GM06990 (cell line): ENCODE measurements at places on chromosomes 1 and 21.

DNA sequence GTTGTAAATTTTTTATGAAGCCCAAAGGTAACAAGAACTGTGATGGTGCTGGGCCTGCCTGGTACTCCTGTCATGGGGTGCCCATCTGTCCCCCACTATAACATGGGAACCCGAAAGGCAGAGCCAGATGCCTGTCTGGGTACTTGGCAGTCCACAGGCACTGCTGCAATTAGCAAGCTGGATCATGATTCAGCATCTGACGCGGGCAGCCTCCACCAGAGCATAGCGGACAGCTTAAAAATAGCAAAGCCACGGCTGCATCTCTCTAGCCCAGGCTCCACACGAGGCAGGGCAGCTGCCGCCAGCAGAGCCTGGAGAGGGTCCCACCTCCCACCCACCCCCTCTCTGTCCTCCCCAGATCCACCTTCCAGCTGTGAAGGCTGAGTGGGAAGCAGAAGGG, 22.9 kb downstream of the SUSD4 start:
- no peak for DNase-seq

GRCh38 chr1:29341936-29342335, 105.6 kb downstream of the PTPRU start:
- no peak for DNase-seq

DNA sequence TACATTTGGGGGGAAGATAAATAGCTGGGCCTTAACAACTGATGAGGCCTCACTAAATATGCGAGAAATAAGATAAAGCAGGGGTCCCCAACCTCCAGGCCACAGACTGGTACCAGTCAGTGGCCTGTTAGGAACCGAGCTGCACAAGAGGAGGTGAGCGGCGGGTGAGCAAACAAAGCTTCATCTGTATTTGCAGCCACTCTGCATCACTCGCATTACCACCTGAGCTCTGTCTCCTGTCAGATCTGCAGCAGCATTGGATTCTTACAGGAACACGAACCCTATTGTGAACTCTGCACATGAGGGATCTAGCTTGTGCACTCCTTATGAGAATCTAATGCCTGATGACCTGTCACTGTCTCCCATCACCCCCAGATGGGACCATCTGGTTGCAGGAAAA, 5.2 kb upstream of the PAXBP1 start:
- no peak for DNase-seq

- no peak for DNase-seq
These were observed 126.2 kb upstream of the SMYD2 start for GRCh38 chr1:214154596-214155292.

GRCh38 chr1:174243451-174244000, 84.2 kb downstream of the RABGAP1L start:
- DNase-seq = no peak

- DNase-seq = no peak
These were observed 17.7 kb downstream of the MECR start for GRCh38 chr1:29213055-29213454.

DNA sequence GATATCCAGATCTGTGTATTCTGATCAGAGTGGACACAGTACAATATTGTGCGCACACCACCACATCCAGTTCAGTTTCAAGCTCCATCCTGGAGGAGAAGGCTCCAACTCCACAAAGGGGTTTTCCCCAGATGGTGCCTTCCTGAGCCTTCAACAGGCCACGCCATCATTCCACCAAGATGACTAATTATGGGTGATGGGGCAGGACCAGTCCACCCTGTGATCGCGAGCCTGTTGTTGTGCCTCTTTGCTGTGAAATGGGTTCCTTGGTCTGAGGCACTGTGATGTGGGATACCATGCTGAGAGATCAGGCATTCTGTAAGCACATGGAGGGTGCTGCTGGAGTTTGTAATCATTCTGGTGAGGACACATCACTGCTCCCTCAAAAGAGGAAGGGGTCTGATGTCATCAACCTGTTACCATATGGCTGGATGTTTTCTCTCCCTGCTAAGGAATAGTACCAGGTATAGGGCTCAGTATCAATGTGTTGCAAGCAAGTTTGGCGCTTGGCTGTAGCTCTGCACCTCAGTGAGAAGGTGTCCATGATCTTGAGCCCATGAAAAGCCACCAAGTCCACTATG, 6.7 kb upstream of the SH2D2A start:
- no peak for DNase-seq

DNA sequence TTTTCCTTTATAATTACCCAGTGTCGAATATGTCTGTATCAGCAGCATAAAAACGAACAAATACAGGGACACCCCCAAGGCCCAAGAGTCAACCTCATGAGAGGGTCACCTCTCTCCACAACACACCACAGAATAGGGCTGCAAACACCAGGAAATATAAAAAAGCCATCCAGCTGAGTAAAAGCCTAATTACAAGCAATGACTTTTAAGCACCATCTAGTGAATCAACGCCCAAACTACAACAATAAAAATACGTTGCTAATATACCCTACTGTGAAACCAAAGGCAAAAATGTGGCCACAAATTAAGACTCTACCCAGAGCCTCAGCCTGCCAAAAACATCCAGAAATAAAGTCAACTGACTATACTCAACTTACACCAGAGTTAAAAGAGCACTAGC, 817.9 kb upstream of the NEGR1 start:
- no peak for DNase-seq

GRCh38 chr21:46081022-46081861, 16.7 kb upstream of the COL6A2 start:
- no peak for DNase-seq

DNA sequence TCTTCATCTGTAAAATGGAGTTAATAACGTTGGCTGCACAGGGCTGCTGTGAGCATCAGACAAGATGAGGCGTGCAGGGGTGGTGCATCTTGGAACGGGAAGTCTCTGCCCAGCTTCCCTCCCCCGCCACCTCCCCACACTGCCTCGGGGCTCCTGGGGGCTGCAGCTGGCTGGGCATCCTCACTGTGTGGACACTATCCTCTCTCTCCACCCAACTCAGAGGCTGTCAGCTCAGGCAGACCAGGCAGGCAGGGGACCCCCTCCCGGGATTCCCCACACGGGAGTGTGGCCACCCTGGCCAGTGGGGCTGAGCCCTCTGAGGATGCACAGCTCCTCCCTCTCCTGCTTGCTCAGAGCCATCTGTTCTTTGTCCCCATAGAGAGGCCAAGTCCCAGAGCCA, 122.7 kb downstream of the CCDC185 start:
- DNase-seq = no peak

DNA sequence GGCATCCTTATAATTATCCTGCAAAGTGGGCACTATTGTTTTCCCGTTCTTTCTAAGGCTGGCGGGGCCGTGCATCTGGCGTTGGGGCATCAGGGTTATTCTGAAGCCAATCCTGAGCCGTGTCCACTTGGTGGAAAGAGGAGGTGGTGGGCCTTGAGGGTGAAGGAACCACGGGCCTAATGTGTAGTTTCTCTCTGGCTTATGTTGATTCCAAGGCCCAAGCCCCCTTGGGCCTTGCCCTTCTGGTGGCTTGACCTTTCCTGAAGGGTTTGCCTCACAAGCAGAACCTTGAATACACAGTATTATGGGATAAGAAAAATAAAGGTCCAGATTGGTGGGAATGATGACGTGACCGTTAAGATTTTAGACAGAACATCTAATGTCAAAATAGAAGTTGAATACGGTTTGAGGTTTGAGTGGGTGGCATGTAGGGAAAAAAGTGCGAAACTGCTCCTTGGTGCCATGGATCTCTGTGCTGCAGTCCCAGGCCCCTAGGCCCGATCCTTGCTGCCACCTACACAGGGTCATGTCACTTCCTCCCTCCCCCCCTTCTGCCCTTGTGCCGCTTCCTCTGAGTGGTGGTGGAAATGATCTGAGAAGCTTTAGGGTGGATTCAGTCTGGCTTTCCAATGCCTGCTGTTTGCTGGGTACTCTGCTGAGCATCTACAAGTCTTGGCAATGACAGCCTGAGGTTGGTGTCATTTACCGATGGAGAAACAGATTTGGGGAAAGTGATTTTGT, 90.5 kb downstream of the PRDM2 start:
- no peak for DNase-seq

DNA sequence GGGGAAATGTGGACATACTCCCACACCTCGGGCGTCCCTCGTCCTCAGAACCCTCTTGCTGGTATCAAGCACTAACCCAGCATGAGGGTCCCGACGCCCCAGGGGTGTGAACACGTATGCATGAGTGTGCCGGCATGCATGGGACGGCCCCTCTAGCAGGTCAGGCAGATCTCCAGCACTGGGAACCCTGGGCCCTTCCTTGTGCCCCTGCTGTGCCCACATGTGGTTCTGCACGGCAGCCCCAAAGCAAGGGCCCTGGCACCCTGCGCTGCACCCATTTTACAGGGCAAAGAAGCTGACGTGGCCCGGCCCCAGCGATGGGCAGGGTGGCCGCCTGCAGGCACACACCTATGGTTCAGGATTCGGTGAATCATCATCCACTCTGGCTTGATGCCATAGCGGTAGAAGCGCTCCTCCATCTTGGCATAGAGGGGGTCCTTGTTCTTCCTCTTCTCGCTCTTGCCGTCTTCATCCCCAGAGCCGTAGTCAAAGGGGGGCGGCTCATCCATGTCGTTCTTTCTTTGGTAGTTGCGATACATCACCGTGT, 34.2 kb downstream of the CHD5 start:
- no peak for DNase-seq

DNA sequence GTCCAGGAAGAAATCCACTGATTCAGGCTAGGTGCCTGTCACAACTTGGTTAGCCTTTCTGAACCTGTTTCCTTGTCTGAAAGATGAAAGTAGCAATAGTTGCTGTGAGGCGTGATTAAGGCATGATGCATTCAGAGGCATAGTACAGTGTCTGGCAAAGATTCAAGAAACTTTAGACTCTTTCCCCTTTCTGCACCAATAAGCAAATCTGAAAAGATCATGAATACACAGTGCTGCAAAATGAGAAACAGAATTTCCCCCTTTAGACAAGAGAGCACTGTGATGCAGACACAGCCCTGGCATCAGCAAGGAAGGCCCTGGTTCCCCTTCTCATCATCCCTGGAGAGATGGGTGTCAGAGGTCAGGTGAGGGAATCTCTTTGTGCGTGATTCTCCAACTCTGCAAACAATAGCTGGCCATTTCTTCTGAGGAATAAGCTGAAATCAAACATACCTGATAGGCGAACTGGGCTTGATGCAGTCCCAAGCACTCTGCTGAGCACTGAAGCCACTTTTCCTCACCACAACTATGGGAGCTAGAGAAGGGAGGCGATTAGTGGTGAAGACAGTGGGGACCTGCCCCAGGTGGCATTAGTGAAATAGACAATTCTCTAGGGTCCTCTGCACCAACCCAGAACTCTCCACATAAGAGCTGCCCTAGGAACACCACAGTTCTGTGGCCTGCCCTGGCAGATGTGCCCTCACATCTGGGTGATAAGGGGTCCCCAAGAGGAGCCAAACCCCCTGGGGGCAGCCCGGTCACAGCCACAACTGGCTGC, 41.7 kb downstream of the ITPKB start:
- peak; percentile 60 for DNase-seq

- no peak for DNase-seq
These were observed 85.6 kb downstream of the RGS7 start for GRCh38 chr1:241271427-241271826.

DNA sequence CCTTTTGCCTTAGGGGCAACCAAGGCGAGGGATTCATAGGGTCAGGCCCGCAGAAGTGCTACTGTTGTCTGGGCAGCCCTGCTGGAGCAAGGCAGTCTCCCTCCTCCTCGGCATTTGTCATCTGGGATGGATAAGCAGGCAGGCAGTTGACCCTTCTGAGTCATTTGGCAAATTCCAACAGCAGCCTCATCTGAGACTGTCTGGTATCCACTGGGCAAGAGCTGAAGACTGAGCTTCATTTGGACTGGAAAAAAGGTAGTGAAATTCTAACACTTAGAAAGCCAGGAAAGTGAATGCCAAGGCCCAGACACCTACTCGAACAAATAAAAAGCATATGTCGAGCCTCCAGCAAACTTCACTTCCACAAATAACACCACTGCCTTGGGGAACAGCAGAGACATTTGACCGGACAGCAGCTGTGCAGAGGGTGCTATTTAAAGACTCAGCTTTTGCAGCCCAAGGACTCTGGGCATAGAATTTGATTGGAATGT, 4.0 kb upstream of the ZBTB40 start:
- DNase-seq = no peak

DNA sequence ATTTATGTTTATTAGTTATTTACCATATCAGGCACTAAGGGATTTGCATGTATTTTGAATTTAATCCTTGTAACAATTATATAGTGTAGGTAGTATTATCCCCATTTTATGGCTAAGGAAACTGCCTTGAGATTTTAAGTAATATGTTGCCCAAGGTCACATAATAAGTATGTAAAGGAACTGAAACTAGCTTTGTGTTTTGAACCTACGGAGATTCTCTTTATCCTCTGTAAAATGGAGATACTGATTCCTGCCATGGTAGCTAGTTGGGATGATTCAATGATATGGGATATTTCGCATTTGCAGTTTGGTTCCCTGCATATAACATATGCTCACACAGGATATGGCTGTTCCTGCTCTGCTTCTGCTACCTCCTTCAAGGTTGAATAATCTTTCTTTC, 144.3 kb downstream of the ST6GALNAC3 start:
- no peak for DNase-seq
